NCI-H2227 treated with DMSO at 0.1 percent for 48 hours (cell line): ENCODE measurements at places on chromosomes 12 and 14.

DNA sequence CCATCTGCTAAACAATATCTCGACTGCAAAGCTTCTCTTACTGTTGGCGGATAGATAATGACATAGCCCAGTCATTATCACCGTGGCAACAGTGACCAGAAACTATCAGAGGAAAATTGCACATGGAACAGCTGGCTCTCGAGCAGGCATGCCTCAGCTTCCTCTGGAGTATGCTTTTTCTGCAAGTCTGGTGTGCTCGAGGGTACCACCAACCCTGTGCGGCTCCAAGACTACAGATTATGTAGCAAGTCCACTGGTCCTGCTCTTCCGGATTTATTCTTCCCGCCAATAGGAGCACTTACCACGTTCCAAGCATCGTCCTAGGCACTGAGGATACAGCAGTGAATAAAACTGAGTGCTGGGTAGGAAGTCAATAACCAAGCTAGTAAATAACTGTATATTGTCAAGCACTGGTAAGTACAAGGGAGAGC, 1.4 kb upstream of the GLRX5 start:
- peak; percentile 48 for DNase-seq

DNA sequence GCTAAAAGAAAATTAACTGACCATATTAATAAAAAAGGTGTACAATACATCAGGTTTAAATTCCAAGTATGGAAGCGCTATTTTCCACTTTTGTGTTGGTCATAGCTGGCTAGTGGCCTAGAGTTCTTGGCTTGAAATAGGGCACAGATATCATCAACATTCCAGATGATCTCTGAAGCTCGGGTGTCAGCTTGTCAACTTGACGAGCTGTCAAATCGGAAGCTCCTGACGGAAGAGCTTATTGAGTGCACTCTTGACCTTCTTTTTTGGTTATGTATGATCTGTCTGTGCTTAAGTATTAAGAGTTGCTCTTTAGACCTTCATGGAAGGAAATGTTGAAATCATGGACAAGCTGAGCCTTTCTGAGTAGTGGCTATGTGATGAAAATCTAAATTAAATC, 177.9 kb downstream of the APAF1 start:
- no peak for DNase-seq

DNA sequence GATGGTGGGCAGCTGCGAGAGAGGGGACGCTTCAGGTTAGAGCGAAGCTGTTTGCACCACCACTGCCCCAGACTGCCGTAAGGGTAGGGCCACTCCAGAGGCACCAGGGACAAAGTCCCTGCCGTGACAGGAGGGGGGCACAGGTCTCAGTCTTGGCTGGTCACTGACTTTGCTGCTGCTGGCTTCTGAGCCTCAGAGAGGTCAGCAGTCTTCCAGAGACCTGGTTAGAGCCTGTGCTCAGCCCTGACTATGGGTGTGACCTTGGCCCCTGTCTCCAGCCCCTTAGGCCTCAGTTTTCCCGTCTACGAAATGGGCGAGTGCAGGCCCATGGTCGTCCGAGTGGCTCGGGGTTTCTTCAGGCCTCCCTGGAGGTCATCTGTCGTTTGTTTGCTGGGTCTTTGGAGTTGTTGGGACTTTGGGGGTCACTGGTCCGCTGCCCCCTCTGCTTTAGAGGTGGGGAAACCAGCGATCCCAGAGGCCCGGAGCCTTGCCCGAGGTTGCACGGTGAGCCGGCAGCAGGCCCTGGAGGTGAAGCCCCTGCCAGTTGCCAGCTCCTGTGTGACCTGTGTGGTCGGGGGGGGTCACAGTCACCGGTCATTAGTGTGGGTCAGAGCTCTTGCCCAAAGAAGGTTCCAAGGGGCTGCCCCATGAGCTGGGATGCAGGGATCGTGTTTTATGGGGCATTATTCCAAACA, 15.3 kb downstream of the MEG3 start:
- no peak for DNase-seq

DNA sequence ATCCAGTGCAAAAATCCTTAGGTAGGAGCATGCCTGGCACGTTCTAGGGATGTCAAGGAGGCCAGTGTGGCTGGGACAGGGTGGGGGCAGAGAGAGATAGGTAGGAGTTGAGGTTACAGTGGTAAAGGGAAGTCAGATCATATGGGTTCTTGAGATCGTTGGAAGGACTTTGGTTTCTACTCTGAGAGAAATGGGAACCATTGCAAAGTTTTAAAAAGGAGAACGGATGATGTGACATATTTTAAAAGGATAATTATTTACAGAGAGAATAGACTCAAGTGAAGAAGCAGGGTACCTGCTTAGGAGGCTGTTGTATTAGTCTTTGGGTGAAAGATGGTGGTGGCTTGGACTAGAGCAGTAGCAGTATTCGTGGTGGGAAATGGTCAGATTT, 47.6 kb upstream of the ATP2B1 start:
- no peak for DNase-seq

DNA sequence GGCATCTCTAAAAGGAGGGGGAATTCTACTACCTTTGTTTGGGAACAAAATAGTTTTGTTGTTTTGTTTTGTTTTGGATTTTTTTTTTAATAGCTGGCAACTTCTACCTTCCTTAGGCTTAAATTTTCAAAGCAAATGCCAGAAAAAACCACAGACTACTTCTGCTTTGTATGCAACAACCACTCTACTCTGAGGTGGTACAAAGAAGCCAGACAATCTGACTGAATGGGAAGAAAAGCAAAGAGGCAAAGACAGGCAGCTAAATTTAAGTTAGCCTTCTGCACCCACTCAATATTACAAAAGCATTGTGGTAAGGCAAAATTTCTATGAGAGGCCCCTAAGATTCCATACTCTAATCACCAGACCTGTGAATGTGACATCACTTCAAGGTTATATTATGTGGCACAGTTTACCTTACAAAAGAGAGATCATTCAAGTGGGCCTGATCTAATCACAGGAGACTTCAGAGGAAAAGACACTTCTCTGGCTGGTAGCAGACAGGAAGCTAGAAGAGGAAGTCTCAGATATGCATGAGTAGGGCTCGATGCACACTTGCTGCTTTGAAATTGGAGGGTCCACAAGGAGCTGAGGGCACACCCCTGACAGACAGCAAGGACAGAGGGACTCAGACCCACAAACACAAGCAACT, 566.6 kb downstream of the RPS29 start:
- DNase-seq: no peak

GRCh38 chr12:85697003-85697402, 139.2 kb downstream of the RASSF9 start:
- DNase-seq: no peak

GRCh38 chr12:108622421-108622820, 11.3 kb downstream of the SELPLG start:
- DNase-seq: no peak
